ENCODE measurements at places on chromosomes 4 and X.

DNA sequence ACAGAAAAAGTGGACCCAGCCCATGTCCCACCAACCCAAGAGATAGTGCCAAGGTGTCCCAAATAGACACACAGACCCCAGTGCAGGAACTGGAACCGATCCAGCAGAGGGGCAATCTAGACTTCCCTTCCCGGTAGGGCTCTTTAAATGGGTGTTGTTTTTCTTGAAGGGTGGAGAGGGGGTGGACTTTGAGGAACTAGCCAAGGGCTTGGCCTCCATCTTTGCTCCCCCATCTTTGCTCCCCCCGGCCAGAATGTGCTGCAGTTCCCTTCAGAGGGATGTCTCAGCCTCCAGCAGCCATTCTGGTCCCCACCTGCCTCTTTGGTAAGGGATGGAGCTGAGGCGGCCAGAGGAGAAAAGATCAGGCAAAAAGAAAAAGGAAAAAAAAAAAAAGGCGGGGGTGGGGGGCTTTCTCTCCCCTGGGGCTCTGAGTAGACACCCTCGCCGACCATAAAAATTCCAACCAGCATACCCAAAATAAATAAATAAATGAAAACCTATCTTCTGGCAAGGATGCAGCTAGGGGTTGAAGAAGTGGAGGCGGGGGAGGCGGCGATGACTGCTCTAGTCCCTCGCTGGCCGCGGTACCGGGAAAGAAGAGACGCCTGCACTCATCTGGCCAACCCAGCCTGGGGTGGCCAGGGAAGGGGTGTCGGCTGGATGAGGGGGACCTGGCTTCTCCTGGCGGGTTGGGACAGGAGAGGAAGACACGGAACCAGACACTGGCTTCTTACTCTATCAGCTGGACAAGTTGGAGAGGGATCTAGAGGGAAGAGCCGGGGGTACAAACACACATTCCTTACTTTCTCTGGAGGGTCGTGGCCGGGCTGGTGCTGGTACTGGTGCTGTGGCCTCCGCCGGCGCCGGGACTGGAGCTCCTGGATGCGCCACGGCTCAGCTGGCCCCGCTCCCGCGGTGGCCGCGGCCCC is 38.5 kb upstream of the IQSEC2 start:
- DNase-seq = no peak

- no peak for DNase-seq
Observed at GRCh38 chr4:119598521-119598920, 30.1 kb downstream of the PDE5A start.

DNA sequence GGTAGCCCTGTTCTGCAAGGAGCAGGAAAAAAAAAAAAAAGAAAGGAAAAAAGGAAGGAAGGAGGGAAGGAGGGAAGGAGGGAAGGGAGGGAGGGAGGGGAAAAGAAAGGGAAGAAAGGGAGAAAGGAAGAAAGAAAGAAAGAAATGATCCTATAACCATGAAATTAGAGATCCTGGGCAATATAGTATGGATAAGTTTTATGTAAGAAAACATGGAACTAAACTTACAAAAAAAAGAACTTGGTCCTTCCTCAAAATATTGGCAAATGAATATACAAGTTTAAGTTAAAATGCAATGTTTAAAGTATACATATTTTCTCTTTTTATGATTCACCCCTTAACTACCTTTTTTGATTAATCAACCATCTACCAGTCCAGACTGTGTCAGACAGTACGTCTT is 18.9 kb downstream of the BBS7 start:
- DNase-seq = no peak

- no peak for DNase-seq
Observed at GRCh38 chrX:53550756-53551463, 116.7 kb upstream of the HSD17B10 start.

DNA sequence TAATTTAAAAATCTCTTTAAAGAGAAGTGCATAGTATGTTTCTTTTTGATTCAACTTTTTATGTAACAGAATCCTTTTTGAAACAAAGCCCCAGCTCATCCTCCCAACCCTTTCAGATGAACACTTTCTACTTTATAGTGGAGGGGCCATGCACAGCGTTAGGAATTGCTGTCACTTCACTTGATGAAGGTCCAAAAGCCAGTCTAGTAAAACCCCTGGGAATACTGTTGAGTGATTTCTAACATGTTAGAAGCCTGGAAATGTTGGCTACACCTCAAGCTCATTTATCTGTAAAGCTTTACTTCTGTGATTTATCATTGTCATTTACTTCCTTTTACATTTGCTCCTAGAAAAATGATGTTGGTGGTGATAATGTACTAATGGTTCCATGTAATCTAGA is 1608.9 kb upstream of the TENM3 start:
- DNase-seq = no peak

DNA sequence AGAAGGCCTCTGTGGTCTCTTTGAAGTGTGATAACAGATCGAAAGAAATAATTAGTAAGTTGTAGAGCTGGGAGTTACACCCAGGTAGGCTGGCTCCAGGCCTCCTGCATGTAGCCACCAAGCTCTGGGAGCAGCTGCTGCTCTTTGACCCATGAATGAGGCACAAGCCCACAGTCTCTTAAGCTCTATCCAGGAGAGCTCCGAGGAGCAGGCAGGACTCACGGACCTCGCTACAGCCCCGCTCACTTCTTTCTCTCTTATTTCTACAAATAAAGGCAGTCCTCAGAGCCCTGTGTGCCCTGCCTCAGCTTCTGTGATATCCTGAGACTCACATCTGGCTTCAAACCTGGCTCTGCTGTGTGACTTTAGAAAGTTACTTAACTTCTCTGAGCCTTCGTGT is 86.9 kb downstream of the EVC start:
- DNase-seq = no peak

- no peak for DNase-seq
Observed at GRCh38 chr4:36753048-36753447, 471.6 kb downstream of the DTHD1 start.

DNA sequence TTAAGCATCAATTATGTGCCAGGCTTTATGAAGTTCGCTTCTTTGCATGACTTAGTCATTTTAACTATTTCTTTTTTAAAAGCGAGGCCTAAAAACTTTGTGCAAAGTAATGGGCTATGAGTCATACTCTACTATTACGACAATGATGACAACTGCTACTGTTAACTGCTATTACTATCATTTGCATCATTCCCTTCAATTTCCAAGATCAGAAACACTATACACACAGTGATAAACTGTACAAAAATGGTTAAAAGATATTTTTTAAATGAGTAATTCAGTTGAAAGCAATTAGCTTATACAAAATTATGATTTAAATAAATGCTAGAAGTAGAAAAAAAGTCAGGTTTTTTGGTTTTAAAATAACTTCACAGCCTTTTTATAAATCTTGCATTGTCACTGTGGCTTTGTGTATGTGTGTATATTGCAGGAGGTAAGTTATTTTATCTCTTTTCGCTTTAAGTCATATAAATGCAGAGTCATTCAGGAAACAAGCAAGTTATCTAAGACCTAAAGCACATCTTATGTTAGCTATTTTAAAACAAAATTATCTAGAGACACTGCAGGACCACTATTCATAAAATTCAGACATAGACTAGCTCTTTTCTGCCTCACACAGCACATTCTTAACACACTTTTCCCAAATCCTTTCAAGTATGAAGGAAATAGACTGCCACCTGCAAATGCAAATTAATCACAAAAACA is 18.5 kb upstream of the CXCL3 start:
- DNase-seq = no peak

- DNase-seq = no peak
Observed at GRCh38 chrX:136272325-136272724, 21.1 kb upstream of the MAP7D3 start.

DNA sequence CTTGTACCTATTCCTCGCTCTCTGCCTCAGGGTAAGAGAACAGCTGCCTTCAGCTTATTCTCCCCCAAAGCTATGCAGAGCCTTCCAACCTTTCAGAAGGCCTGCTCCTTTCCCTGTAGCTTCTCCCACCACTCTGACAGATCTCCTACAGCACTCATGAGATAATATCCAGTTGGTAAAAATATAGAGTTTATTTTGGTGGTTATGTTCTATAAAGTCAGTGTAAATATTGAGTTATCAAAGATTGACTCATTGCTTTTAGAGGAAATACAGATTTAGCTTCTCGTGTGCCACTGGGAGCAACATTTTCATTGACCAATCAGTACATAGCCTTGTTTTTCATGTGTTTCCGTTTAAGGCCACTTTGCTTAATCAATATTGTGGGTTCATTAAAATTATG is 216.2 kb upstream of the TECRL start:
- no peak for DNase-seq

DNA sequence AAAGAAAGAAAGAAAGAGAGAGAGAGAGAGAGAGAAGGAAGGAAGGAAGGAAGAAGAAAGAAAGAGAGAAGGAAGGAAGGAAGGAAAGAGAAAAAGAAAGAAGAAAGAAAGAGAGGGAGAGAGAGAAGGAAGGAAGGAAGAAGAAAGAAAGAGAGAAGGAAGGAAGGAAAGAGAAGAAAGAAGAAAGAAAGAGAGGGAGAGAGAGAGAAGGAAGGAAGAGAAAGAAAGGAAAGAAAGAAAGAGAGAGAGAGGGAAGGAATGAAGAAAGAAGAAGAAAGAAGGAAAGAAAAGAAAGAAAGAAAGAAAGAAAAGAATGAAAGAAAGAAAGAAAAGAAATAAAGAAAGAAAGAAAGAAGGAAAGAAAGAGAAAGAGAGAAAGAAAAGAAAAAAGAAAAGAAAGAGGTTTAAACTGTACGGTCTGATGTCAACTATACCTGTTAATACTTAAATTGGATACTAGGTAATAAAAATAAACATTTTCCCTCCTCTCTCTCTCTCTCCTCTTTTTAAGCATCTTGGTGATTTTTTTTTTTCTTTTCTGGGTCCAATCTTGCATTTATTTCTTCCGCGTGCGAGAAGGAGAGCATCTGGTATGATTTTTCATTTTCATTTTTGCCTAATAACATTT is 93.8 kb downstream of the CRLF2 start:
- no peak for DNase-seq

- peak; percentile 73 for DNase-seq
Observed at GRCh38 chr4:153497988-153498967, 32.1 kb downstream of the TMEM131L start.

DNA sequence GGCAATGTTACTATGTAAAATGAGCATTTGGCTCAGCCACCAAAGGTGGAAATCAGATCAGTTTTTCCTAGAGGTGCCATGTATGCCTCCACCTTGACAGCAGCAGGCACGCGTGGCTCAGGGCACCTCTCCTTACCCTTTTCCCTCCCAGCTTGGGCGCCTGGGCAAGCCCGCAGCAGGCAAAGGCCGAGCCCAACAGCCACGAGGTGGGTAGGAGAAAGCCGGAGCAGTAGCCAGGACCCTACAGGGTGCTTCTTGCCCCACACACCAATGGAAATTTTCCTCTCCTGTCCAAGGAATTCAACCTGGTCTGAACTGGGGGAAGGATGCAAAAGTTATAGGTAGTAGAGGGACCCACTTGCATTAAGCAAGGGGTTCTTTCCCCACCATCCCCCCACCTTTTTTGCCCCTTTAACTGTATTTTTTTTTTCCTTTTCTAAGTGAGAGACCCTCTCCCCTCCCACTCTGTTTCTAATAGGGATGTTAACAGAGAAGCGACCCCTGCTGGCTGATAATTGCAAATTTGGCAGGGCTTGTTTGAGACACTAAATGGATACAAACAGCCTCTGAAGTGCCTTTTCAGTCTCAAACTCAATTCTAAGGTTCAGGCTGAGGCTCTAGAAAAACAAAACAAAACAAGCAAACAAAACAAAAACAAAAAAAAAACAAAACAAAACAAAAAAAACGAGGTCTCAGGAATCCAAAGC is 895.1 kb downstream of the PCDH18 start:
- DNase-seq = peak; percentile 27

- peak; percentile 3 for DNase-seq
Observed at GRCh38 chrX:109952985-109953905, 49.7 kb upstream of the TMEM164 start.

DNA sequence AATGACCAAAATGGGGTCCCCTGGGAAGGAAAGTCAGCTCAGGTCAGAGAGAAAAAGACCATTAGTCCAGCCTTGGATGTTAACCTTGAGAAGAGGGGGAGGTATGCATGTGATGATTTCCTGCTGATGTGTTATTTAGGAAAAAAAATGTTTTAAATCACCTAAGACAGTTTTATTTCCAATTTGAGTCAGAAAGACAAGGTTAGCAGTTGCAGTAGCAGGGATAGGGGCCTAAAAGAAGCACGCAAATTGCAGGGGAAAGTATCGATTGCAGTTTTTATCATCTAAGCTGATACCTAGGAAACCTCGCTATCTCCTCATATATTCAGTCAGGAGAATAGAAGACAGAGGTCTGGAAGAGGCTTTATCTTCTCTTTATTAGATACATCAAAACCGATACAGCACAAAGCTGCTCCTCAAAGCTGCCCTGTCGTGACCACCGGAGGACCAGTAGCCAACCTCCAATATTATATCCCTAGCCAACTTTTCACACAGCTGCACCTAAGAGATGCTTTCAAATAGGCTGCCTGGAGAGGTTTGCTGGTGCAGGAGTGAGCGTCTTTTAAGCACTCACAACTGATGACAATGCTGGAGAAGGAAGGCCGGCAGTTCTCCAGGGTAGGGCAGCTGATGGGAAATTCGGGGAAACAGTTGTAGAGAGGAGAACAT is 289.4 kb downstream of the INPP4B start:
- DNase-seq = no peak

DNA sequence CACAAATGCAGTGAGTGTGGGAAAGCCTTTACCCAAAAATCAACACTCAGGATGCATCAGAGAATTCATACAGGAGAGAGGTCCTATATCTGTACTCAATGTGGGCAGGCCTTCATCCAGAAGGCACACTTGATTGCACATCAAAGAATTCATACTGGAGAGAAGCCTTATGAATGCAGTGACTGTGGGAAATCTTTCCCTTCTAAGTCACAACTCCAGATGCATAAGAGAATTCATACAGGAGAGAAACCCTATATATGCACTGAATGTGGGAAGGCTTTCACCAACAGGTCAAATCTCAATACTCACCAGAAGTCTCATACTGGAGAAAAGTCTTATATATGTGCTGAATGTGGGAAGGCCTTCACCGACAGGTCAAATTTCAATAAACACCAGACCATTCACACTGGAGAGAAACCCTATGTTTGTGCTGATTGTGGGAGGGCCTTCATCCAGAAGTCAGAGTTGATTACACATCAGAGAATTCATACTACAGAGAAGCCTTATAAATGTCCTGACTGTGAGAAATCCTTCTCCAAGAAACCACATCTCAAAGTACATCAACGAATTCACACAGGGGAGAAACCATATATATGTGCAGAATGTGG is 79.3 kb downstream of the ZNF81 start:
- no peak for DNase-seq

DNA sequence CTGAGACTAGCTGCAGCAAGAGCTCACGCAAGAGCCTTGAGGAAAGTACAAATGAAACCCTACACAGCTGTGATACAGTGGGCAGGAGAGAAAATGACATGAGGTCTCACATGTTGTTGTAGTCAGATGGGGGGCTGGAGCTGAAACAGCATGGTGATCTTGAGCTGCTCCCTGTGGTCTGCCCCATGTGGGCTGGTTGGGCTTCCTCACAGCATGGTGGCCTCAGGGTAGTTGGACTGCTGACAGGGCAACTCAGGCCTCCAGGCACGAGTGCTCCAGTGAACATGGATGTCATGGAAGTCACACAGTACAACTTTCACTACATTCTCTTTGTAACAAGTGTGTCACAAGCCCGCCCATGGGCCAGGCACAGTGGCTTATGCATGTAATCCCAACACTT is 3.4 kb upstream of the MAN2B2 start:
- no peak for DNase-seq

- no peak for DNase-seq
Observed at GRCh38 chrX:20254712-20255299, 11.9 kb downstream of the RPS6KA3 start.

- no peak for DNase-seq
Observed at GRCh38 chr4:26321373-26322221, 783 bp downstream of the RBPJ start.
